Lung (tissue), 17 donors: ENCODE measurements at places on chromosomes 4 and X. TPM values are rescaled to one million over a fixed set of nuclear protein-coding genes. Genes with fewer than 3 reads are reported as not detected.

The FAM53A gene
- polyA plus RNA-seq: 1.4 TPM

The FRG1 gene
- 30.2 TPM for polyA plus RNA-seq

GRCh38 chrX:82734140-82734539 lies 774.0 kb upstream of the POU3F4 start:
- DNase-seq: no peak

GRCh38 chr4:119933606-119934005 lies 133.0 kb downstream of the MAD2L1 start:
- no peak for DNase-seq

- DNase-seq: no peak
Measured at GRCh38 chr4:145011636-145012035, 86.4 kb downstream of the ANAPC10 start.

GRCh38 chr4:181877329-181877848 lies 365.8 kb upstream of the TENM3 start:
- no peak for DNase-seq

GRCh38 chrX:154486396-154487207 lies at the start of gene UBL4A:
TSS of gene UBL4A (minus strand) at chrX:154486615. CDS start at chrX:154486584, 31 bp downstream.
- peak; percentile 64 for DNase-seq

DNA sequence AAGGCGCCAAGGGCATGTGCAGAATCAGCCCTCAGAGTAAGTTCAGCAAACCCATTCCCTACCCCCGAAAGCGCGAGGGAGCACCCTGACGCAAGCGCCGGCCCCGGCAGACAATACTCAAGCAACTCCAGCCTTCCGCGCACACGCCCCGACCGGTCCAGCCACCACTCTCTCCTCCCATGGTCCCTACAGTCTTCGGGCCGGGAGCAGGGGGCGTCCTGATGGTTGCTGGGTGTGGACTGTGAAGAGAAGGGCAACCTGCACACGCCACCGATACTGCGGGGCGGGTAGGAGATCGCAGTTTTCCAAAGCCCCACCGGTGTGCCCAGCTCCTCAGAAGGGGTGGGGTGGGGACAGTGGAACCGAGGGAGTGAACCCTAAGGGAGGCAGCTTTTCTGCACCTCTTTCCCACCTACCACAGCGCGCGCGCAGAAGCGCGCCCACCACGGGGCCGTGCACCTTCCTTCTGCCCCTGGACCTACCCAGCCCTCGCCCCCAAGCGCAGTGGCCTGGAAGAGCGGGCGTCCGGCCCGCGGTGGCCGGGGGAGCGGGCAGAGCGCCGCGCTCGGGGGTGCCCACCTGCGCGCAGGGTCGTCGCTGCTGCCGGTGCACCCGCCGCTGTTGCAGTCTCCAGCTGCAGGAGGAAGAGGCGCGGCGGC lies 650.2 kb upstream of the DIPK2B start:
- peak; percentile 34 for DNase-seq

DNA sequence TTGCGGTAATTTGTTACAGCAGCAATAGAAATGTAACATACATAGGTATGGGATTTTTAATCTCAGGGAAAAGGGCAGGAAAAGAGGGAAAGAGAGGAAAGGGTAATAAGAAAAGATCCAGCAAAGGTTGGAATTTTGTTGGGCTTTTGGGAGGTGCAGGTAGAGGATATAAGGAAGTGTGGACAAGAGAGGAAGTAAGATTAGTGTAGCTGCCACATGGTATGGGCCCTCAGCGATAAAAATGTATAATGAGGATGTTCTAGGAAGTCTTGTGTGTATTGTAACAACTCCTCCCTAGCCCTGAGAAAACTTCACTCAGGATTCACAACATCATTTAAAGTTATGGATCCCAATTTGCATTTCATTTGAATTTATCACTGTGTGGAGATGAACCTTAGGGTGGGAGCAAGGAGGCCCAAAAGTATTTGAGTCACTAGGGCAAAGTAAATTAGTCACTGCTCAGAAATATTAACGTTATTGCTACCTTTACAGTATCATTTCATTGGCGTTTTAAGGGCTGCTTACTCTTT lies 2.8 kb upstream of the IL21 start:
- no peak for DNase-seq

DNA sequence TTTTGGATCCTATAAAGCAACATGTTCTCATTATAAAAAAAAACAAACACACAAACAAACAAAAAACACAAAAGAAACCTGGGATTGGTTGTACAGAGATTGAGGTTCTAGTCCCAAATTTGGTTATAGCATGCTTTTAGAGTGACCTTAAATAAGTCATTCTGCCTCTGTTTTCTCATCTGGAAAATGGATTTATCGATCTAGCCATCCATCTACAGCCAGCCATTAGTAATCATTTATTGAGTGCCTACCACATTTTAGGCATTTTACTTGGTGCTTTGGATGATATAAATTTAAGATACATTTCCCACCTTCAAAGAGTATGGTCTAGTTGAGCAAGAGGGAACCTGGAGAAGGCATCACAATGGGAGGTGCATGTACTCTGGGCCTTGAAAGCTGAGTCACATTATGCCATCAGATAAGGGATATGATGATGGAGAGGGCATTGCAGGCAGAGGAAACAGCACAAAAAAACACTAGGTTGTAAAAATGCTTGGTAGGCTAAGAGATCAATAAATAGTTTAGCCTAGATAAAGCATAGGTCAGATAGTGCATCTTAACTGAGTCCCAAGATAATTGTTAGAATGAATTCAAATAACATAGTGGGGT lies 91.4 kb downstream of the HEPH start:
- DNase-seq: no peak

GRCh38 chr4:71267244-71267643 lies 71.6 kb upstream of the SLC4A4 start:
- DNase-seq: no peak

DNA sequence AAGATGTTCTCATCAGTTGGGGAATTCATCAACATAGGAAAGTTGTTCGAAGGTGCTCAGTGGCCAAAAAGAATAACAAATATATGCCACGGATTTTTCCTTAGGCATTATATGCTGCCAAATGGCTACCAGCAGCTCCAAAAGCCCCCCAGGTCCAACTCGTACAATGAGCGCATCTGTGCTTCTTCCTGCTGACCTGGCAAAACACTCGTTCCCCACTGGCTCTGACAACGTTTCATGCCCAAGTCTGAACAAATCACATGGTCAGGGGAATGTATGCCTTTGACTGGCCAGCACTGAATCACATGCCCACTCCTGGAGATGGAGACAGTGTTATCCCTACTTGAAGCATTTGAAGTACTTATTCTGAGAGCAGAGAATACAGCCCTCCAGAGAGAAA lies 59.9 kb upstream of the SPP1 start:
- no peak for DNase-seq
